ENCODE measurements at places on chromosomes 16 and 17.

DNA sequence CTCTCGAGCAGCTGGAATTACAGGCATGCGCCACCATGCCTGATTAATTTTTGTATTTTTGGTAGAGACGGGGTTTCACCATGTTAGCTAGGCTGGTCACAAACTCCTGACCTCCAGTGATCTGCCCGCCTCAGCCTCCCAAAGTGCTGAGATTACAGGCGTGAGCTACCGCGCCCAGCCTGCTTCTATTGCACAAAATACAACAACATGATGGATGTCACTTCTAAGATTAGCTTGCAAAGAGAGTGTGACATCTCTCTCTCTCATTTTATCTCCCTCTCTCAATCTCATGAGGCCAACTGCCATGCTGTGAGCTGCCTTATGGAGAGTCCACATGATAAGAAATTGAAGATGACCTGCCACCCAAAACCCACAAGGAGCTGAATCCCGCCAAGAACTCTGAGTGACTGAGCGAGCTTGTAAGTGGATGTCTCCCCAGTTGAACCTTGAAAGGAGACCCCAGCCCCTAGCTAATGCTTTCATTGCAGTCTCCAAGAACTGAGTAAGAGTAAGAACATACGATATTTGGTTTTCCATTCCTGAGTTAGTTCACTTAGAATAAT is 458.5 kb downstream of the RBFOX1 start:
- no peak for DNase-seq

DNA sequence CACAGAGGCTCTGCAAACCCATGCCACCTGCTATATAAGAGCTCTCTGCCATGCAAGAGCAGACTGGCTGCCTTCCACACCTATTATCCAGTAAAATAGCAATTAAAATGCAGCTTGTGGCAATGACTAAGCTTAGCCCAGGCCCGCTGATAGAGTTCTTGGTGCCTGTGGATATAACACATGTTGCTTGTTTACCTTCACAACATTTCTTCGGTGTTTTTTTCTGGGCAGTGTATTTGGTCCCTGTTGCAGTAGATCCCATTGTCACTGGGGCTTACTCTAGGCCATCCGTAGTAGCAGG is 63.5 kb downstream of the SPECC1 start:
- no peak for DNase-seq

DNA sequence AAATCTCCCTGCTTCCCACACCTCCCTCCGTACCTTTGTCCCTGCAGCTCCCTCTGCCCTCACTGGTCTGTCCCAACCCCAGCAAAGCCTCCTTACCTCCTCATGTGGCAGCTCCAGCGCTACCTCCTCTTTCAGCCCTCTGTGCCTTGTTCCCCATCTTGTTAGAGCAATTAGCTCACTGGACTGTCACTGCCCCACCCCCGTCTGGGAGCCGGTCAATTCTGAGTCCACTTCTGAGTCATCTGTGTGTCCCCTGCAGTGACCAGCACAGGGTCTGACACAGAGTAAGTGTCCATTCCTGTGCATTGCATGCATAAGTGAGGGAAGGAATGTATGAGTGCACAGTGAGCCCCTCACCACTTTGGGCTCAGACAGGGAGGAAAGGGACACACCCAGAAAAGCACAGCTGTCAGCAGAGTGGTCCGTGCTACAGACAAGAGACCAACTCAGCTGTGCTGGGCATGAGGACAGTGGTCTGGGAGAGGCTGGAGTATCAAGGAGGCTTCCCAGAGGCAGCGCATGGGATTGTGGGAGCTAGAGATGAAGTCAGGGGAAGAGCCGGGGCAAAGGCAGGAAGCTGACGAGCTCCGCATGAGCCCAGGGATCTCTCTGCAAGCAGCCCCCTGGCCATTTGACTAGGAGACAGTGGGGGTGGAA is 45.9 kb downstream of the PITPNM3 start:
- DNase-seq = no peak

DNA sequence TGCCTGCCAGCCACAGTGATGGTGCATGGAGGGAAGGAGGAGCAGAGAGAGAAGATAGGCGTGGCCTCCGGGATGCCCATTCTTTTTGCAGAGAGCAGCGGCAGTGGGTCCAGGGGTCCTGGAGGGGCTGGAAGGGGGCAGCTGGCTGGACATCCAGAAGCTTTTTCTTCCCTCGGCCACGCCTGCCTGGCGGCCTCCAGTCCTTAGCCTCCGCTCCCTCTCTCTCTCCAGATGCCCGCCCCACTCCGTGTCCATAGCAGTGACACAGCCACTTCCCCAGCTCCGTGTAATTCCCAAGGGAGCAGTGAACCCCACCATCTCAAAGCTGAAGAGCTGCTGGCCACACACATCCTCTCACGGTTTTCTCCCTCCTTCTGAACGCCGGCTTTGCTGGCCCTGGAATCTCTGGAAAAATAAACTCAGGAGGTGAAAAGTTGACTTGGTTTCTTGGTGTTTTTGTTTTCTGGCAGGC is 26.3 kb upstream of the CDC42EP4 start:
- no peak for DNase-seq

GRCh38 chr17:3888343-3889171 is 4.3 kb downstream of the CAMKK1 start:
- no peak for DNase-seq

- DNase-seq = no peak
Measured at GRCh38 chr17:80751070-80751945, 206.7 kb downstream of the RPTOR start.

DNA sequence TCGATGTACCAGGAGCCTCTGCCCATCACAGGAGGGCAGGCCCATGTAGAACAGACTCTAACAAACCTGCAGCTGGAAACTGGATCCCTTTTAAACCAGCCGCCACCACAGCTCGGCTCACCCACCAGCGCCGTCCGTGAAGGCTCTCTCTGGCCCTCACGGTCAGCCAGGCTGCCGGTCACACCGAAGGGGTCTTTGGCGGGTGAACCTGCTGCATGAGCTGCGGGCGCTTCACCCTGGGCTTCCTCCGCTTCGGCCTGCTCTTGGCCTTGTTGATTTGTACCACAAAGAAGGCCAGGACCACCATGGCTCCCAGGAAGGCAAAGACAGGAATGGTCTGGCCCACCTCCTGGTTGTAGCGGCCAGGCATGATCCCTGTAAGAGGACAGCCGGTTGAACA is 11.7 kb upstream of the SLC38A8 start:
- no peak for DNase-seq

DNA sequence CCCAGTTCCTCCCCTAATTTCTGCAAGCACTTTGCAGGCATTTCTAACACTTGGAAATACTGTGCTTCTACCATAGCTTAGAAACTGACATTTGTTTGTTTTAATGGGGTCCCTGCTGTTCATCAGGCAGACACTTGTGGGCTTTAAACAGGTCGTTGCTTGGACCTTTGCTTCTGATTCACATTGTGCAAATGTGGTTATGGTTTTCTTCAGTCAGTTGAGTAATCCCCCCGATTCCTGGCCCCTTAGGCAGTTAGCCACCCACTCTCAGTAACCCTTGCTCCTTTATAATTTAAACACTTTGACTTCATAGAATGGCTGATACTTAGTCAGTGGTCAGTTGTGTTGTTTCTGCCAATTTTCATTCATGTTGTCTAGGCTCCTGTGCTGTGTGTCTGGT is 39.4 kb downstream of the SLC47A1 start:
- DNase-seq = no peak

- no peak for DNase-seq
Measured at GRCh38 chr16:51095084-51095881, 55.8 kb downstream of the SALL1 start.
